ENCODE measurements at places on chromosomes 12 and 14. TPM values are rescaled to one million over a fixed set of nuclear protein-coding genes. Genes with fewer than 3 reads are reported as not detected.

FOXN4 gene
- not detected for total RNA-seq

ADCY6 gene
- total RNA-seq = 0.42 TPM

DNA sequence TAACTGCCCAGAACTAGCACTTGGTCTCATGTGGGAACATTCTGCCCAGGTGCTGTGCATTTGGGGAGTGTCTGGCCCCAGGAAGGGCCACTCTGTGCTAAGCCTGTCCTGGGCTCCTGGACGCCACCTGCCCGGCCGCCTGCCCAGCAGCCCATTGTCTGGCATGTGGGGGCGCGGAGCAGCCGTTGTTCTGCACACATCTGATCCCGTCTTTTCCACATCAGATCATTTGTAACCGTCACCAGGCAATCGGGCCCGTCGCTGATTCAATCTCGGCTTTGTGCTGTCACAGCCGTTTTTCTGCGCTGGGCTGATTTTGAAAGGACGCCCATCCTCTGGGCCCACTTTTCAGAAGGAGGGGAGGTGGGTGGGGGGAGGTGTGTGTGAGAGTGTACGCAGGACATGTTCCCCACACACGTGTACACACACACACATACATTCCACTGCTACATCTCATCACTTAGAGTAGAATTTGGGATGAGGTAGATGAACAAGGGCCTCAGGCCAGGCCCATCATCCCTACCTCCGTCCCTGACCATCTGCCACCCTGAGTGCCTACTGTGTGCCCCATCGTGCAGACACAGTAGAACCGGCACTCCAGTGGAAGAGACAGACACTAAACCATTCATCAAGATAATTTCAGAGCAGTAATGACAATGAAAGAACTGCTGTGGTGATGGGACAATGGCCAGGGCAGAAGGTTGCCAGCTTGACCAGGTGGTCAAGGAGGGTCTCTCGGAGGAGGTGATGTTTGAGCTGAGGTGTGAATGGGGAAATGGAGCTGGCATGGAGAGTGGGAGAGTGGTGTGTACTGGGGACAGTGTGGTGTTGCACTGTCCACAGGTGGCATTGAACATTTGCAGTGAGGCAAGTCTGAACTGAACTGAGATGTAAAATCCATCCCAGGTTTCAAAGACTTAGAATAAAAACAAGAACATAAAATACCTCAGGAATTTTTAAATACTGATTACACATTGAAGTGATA, 19.0 kb downstream of the FAM222A start:
- H3K4me3 ChIP-seq = no peak overlapping the region
- H3K27me3 ChIP-seq = peaks cover 21% of the 10 kb centered on the region
- DNase-seq = no peak
- no peaks in the 10 kb centered on the region for H3K36me3 ChIP-seq

- H3K4me1 ChIP-seq = peaks cover 4% of the 10 kb centered on the region
- no peak for DNase-seq
- H3K4me3 ChIP-seq = no peak overlapping the region
- no peaks in the 10 kb centered on the region for H3K36me3 ChIP-seq
- H3K27me3 ChIP-seq = peaks cover 8% of the 10 kb centered on the region
- H3K27ac ChIP-seq = no peak overlapping the region
These were observed 12.8 kb downstream of the KCNC2 start for GRCh38 chr12:75196865-75197264.

GRCh38 chr14:65555358-65555757, 142.8 kb downstream of the FUT8 start:
- no peak for DNase-seq
- no peak overlapping the region for H3K27ac ChIP-seq
- H3K4me1 ChIP-seq = peaks cover 3% of the 10 kb centered on the region
- peaks cover 5% of the 10 kb centered on the region for H3K36me3 ChIP-seq
- H3K27me3 ChIP-seq = no peaks in the 10 kb centered on the region

DNA sequence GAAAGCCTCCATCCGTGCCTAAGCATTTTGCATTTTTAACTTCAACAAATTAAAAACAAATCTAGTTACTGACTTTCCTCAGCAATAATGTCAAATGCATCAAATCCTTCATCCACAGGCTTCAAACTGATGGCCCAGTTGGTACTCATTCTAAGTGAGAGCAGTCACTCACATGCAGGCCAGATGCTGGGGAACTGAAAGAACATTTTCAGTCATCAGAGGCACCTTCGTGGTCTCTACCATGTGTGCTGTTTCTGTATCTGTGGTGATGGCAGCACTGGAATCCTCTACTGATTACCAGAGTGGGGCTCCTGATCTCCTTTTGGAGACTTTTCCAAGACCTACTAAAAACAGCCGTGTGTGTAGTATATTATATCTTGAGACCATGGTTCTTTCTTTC, 145.2 kb downstream of the PRIMA1 start:
- H3K4me3 ChIP-seq = no peak overlapping the region
- no peak overlapping the region for H3K27ac ChIP-seq
- no peaks in the 10 kb centered on the region for H3K36me3 ChIP-seq
- H3K27me3 ChIP-seq = peaks cover 34% of the 10 kb centered on the region
- no peaks in the 10 kb centered on the region for H3K4me1 ChIP-seq

SSTR1 gene
- not detected for total RNA-seq

GRCh38 chr14:67241411-67242167, at the start of gene PALS1:
Gene PALS1, plus strand, starts transcription at chr14:67241435. Its CDS starts 37,736 bp downstream, at chr14:67279171.
- H3K27me3 ChIP-seq = peaks cover 17% of the 10 kb centered on the region
- H3K27ac ChIP-seq = peak within 1 kb of the TSS; percentile 77
- peaks cover 13% of the 10 kb centered on the region for H3K4me1 ChIP-seq
- H3K4me3 ChIP-seq = peak within 1 kb of the TSS; percentile 85
- DNase-seq = no peak

- no peak for DNase-seq
- H3K4me3 ChIP-seq = no peak overlapping the region
- no peaks in the 10 kb centered on the region for H3K36me3 ChIP-seq
- H3K27ac ChIP-seq = no peak overlapping the region
These were observed 39.9 kb upstream of the TMCC3 start for GRCh38 chr12:94690198-94690771.

- no peak overlapping the region for H3K27ac ChIP-seq
- peaks cover 8% of the 10 kb centered on the region for H3K27me3 ChIP-seq
- no peak for DNase-seq
These were observed 21.8 kb upstream of the RNU6-8 start for GRCh38 chr14:32224737-32225377.

TSPAN19 gene
- total RNA-seq = not detected

DNA sequence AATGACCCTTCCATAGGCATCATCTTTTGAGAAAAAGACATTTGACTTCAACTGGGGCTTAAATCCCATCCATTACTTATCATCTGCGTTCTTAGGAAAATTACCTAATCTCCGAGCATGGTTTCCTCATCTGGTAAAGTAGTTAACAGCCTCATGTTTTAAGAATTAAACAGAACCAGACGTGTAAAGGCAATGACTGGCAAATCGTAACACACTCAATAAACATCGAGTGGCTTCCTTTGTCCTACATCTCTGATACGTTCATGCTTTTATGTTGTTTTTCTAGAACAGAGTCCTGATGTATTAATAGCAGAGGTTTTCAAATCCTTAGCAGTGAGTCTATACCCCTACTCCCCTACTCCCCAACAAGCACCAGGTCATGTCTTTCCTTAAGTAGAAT, 189.7 kb upstream of the RGS6 start:
- H3K4me1 ChIP-seq = peaks cover 4% of the 10 kb centered on the region
- DNase-seq = no peak
- H3K36me3 ChIP-seq = peaks cover 8% of the 10 kb centered on the region

- no peak for DNase-seq
- H3K27me3 ChIP-seq = no peaks in the 10 kb centered on the region
- no peaks in the 10 kb centered on the region for H3K36me3 ChIP-seq
These were observed 18.6 kb downstream of the BRF1 start for GRCh38 chr14:105282098-105282725.

DNA sequence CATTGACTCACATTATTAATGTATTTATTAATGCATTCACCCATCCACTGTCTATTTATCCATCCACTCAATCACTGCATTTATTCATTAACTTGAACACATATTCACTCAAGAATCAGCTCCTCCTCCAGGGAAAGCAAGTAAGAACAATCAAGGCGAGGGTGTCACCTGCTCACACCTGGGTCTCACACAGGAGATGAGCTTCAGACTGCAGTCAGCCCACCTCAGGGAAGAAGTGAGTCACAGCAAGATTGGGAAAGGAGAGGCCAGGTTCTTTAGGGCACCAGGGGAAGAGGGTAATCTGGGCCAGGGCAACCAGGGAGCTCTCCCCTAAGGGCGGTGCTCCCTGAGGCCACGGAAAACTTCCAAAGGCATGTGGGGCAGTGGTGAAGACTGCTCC, 367.3 kb downstream of the BCL11B start:
- H3K27me3 ChIP-seq = no peaks in the 10 kb centered on the region
- no peak for DNase-seq
- H3K27ac ChIP-seq = no peak overlapping the region
- H3K4me3 ChIP-seq = no peak overlapping the region

DNA sequence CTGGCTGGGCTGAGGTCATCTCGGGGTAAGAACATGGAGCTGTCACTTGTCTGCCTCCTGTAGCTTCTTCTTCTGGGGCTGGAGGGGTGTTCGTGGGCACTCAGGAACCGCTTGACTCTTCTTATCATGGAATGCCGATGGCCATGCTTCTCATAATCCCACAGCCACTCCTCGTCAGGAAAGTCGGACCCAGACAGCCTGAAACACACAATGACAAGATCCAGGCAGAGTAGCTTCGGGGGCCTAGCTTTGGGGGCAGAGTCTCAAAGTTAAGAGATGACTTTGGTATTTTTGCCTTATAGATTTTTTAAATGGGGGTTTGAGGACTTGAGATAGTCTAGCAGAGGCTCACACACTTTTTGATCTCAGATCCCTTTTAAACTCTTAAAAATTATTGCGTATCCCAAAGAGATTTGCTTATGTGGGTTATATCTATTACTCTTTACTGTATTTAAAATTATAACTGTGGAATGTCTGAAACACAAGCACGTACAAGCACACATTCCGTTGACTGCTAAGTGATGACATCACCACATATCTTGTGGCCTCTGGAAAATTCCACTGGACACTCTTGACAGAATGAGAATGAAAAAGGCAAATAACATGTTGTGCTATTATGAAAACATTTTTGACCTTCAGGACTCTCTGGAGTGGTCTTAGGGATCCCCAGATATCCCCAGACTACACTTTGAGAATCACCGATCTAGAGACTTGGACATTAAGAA, 43.3 kb downstream of the BEST3 start:
- H3K4me1 ChIP-seq = no peaks in the 10 kb centered on the region
- H3K36me3 ChIP-seq = no peaks in the 10 kb centered on the region
- peaks cover 12% of the 10 kb centered on the region for H3K27me3 ChIP-seq
- no peak for DNase-seq
- H3K4me3 ChIP-seq = no peak overlapping the region

GRCh38 chr14:104247336-104248202, 109.2 kb downstream of the KIF26A start:
- H3K4me3 ChIP-seq = no peak overlapping the region
- H3K4me1 ChIP-seq = no peaks in the 10 kb centered on the region
- no peak for DNase-seq
- no peaks in the 10 kb centered on the region for H3K27me3 ChIP-seq
- H3K36me3 ChIP-seq = peaks cover 2% of the 10 kb centered on the region
- no peak overlapping the region for H3K27ac ChIP-seq

ARHGAP9 gene
- 363 TPM for total RNA-seq

DNA sequence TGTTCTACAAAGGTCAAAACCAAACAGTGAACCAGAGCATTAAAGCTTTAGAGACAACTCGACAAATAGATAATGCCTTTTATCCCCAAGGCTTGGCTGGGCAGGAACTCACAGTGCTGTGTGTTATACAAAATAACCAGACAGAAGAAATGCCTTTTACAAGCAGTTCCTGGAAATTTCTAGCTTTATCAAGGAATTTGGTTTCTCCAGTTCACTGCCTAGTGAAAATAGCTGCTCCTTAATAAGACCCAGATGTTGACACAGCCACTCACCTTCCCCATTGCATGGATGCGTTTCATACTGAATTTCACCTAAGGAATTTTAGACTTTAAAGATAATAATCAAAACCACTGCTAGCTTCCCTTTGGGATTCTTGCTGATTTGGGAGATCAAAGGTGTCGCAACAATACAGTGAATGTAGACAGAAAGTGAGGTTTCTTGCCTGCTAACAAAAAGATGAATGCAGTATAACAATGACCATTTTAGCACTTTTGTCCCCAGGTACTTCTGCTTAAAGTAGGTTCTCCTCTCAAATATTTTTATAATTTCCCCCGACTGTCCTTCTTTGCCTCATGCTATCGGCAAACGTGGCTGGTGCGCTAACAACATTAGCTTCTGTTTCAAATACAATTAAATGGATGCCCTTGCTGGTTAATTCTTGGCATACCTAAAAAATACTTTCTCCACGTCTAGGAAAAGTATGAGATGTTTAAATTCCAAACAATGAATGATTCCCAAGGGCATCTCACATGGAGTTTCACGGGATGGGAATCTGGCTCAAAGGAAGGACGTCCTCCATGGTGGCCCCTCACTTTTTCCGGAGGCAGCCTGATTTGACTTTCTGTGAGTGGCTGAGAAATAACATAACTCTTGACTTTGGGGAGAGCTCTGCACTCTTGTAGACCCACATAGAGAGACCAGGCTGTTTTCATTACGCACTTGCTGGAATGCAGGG, 162.4 kb downstream of the C12orf75 start:
- no peak overlapping the region for H3K27ac ChIP-seq
- H3K36me3 ChIP-seq = peaks cover 1% of the 10 kb centered on the region
- peaks cover 4% of the 10 kb centered on the region for H3K27me3 ChIP-seq
- no peak for DNase-seq
- no peaks in the 10 kb centered on the region for H3K4me1 ChIP-seq

KRT75 gene
- not detected for total RNA-seq

DNA sequence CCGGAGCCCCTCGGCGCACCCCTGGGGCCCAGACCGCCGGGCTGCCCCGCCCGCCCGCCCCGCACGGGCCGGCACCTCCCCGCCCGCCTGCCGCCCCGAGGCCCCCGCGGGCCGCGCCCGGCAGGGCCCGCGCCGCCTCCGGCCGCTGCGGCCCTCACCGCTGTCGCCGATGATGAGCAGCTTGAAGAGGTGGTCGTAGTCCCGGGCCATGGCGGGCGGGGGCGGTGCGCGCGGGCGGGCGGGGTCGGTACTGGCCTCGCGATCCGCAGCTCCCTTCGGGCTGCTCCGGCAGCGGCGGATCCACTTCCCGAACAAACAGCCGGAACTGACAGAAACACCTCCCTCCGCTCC, at the start of gene RAB35:
TSS of gene RAB35 (minus strand) at position 313 of the 351 bp plus-strand sequence. CDS start at position 210, 103 bp downstream.
- DNase-seq = no peak
- H3K4me3 ChIP-seq = peak within 1 kb of the TSS; percentile 90
- peaks cover 29% of the 10 kb centered on the region for H3K36me3 ChIP-seq
- no peaks in the 10 kb centered on the region for H3K27me3 ChIP-seq

TXNDC16 gene
- total RNA-seq = 9.1 TPM

TSPAN8 gene
- not detected for total RNA-seq

DNA sequence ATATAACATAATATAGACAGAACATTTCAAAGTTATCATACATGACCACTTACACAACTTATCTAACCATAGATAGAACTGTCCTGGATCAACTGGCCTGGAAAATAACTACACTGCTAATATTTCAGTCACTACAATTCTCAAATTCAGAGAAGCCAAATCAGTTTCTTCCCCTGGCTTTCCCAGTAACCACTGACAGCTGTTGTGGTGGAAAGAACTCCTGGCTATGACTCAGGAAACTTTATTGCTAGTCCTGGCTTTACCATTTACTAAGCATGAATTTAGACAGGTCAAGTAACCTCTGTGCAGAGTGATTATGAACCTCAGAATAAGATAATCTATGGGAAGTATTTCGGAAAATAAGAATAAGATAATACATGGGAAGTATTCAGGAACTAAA, 244.9 kb upstream of the DIO2 start:
- no peaks in the 10 kb centered on the region for H3K27me3 ChIP-seq
- no peak for DNase-seq
- H3K27ac ChIP-seq = no peak overlapping the region
- no peaks in the 10 kb centered on the region for H3K4me1 ChIP-seq
- no peaks in the 10 kb centered on the region for H3K36me3 ChIP-seq

PLXNC1 gene
- 10.4 TPM for total RNA-seq

SMCO2 gene
- 0.91 TPM for total RNA-seq

ART4 gene
- total RNA-seq = not detected
